ENCODE measurements at places on chromosomes 3 and 15.

DNA sequence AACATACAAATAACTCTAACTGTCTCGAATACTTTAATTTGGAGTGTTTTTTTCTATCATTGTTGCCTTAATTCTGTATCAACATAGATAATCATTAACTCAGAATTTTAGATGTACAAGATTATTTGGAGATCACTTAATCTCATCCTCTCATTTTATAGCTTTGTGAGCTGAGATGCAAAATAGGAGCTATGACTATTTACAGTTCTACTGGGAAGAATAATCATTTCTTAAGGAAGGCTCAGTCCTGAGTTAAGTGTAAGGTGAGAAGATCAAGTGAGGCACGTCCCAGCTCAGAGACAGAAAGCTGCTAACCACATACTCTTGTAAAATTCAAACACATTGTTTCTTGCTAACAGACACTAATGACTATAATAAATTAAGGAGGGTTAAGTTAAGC is 66.2 kb downstream of the CCDC54 start:
- DNase-seq, result no peak

DNA sequence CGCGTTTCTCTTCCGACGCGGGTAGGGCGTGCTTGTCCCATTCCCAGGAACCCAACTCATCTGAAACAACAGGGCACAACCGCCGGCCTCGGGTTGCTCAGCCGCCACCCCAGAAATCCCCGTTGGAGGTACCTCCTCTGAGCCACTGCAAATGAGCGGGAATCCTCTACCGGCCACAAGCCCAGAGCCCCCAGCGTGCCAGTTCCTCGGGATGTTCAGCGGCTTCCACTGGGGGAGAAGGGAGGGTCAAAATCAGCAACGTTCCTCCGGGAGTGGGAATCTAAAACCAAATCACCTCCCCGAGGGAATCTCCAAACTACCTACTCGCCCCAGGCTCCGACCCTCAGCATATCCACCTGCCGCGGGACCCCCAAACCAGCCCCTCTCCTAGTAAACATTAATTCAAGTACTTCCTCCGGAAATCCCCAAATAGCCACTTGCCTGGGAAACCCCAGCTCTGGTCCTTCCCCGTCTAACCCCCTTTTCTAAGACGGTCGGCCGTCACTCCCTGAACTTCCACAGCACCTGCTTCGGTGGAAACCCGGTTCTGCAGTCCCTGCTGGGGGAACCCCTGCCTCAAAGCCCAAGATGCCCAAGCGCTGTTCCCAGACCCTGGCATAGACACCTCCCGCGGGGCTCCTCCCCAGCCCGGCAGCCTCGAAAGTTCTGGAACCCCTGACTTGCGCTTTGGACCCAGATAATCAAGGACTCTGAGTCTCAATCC is 887 bp downstream of the OXTR start:
- no peak for DNase-seq

DNA sequence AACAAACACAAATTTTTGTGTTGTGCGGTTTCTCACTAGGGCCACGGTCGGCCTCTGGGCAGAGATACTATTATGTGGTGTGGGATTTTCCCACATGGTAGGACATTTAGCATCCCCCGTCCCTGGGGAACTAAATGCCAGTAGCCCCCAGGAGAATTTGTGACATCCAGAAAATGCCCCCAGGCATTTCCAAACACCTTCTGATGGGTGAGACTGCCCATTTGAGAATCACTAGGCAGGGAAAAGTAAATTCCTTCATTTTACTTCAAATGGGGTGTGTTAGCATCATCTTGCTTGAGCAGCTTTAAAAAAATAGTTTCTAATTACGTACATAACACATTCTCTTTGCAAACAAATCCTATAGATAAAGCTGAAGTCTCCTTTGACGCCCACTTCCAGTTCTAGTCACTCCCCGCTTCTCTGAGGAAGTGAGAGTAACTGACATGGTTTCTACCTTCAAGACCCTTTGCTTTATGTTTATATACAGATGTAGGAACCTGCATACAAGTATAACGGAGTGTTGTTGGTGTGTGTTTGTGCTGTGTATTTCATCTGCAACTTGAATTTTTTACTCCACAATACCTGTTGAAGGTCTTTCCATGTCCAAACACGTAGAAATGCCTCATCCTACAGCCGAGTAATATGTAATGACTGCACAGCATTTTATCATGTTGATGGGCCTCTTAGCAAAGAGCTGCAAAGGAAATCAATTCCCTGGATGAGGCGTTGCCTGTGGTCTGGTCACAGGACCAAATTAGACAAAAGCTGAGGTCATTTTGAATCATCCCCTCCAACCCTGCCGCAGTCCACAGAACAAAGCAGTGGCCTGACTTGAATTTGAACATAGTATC is 31.4 kb upstream of the ZBTB38 start:
- DNase-seq, result peak; percentile 72

GRCh38 chr3:120678984-120679383 is 3.1 kb downstream of the HGD start:
- no peak for DNase-seq

- DNase-seq, result peak; percentile 50
These were observed 25.6 kb upstream of the NLGN1 start for GRCh38 chr3:173371848-173372487.

DNA sequence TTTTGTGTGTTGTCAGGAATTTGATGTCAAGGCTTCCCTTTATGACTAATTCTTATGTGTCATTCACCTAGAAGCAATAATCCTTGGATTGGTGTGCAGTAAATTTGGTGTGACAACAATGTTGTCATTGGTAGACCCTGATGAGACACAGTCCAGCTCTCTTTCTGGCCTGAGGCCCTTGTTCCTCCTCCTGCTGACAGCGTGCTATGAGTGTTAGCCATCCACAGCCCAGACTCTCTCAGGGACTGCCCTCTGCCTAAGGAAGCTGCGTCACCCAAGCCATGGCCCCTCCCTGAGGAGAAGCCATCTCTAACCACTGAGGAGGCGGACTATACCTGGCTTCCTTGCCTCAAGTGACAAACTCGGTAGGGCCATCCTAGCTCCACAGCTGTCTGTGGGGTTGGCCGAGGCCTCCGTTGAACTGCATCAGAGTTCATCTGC is 13.3 kb upstream of the TM4SF1 start:
- DNase-seq, result no peak

- no peak for DNase-seq
These were observed 96.6 kb downstream of the SPRED1 start for GRCh38 chr15:38349251-38349650.

Data from AG10803 (cell line).